ENCODE measurements at places on chromosomes 7 and 10.

- DNase-seq, result no peak
Measured at GRCh38 chr7:123460616-123461015, 73.8 kb downstream of the IQUB start.

- peak; percentile 56 for DNase-seq
Measured at GRCh38 chr10:7410862-7411670, at the start of gene SFMBT2. Gene SFMBT2, minus strand, starts transcription at chr10:7411034. Its CDS starts 29,136 bp downstream, at chr10:7381898.

DNA sequence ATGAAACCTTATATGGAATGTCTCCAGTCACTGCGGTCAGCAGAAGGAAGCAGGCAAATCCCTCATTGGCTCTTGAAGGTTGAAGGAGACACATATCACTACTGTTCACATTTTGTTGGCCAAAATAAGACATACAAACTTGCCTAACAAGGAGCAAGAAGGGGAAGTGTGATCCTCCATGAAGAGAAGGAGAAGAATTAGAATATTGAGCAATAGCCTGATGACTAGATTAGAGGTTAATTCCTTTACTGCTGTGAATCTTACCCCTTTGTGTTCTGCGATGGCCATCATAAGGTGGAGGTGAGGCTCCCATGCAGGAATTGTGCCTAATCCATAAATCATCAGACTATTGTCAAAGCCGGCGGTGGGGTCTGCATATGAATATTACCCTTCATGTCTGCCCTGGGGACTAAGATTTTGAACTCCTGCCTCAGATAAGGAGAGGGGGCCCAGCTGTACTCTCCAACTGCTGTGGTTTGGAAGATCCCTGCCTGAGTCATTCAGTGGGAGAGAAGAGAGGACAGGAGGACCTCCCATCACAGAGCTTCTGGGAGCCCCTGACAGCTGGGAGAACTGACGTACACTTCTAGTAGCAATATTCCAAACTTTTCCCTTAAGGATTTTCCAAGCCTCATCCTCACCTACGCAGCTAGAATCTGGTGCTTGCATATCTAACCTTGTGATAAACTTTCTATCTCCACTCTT lies 398.5 kb downstream of the REEP3 start:
- no peak for DNase-seq

DNA sequence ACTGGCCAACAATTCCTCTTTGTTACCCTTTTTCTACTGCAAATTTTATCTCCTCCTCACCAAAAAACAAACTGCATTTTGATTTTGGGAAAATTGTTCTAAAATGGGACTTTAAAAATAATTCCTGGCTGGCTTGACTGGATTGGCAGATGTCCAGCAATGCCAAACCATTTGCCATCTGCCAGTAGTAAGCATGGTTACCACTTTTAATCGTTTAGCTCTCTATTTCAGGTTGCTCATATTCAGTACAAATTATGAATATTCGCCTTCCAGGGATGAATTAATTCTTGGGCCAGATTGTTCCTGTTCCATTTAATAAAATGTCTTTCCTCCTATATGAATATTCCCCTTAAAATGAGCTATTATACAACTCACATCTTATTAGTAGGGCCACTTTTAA lies 35.7 kb downstream of the SMNDC1 start:
- no peak for DNase-seq

DNA sequence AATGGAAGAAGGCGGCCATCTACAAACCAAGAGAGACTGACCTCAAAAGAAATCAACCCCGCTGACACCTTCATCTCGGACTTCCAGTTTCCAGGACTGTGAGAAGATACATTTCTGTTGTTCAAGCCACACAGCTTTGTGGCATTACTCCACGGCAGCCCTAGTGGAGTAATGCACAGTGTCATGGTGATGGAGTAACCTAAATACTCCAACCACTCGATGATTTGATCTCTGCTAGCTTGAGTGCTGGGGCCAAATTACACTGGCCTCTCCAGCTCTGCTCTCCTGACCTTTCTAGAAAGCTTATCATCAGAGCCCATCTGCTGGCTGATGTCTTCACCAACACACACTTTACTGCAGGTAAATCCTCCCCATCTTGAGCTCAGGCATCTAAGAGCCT lies 52.2 kb downstream of the GALNT17 start:
- no peak for DNase-seq

GRCh38 chr10:30818854-30819253 lies 189.3 kb upstream of the LYZL2 start:
- DNase-seq, result no peak

DNA sequence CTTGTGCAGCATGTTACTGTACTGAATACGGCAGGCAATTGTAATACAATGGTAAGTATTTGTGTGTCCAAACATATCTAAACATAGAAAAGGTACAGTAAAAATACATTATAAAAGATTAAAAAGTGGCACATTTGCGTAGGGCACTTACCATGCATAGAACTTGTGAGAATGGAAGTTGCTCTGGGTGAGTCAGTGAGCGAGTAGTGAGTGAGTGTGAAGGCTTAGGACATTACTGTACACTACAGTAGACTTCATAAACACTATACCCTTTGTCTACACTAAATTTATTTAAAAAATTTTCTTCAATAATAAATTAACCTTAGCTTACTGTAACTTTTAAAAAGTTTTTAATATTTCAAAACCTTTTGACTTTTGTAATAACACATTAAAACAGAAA lies 37.5 kb downstream of the BPGM start:
- DNase-seq, result no peak

- no peak for DNase-seq
Measured at GRCh38 chr10:53754596-53755250, 982.1 kb upstream of the MBL2 start.

- DNase-seq, result no peak
Measured at GRCh38 chr7:107069457-107069856, 25.0 kb downstream of the PRKAR2B start.

DNA sequence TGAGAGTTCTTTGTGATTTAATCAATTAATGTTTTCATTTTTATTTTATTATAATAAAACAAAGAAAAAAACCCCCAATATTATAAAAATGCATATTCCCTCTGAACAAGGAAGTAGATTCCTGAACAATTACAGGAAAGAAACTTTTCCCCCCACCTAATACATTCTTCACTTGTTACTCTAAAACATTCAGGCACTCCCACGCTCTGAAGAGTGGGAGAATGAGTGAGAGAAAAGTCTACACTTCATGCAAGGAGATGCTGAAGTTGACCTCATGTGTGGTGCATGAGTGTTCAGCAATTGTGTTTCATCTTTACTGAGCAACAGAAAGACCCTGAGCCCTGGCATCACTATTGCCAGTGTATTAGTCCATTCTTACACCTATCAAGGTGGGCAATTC lies 244.2 kb upstream of the IGFBP3 start:
- no peak for DNase-seq

- no peak for DNase-seq
Measured at GRCh38 chr7:44348300-44348699, 22.9 kb upstream of the CAMK2B start.

GRCh38 chr7:20201380-20201779 lies 15.8 kb downstream of the MACC1 start:
- DNase-seq, result no peak

DNA sequence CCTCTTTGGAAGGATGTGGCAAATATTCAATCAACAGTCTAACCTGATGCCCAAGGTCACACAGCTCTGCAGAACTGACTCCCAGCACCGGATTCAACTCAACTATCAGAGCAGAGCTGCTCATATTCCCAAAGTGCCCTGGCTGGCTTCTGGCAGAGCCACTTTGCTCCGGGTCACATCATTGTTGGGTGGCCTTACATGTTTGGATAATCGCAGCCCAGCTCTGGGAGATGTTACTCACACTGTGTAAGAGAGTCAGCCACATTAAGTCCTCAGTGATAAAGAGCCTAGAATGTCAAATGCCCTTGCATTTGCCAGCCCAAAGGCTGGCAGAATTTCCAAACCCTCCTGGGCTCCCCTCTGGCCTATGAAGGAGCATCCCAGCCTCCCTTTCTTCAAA lies 79.8 kb upstream of the PDE1C start:
- DNase-seq, result no peak

DNA sequence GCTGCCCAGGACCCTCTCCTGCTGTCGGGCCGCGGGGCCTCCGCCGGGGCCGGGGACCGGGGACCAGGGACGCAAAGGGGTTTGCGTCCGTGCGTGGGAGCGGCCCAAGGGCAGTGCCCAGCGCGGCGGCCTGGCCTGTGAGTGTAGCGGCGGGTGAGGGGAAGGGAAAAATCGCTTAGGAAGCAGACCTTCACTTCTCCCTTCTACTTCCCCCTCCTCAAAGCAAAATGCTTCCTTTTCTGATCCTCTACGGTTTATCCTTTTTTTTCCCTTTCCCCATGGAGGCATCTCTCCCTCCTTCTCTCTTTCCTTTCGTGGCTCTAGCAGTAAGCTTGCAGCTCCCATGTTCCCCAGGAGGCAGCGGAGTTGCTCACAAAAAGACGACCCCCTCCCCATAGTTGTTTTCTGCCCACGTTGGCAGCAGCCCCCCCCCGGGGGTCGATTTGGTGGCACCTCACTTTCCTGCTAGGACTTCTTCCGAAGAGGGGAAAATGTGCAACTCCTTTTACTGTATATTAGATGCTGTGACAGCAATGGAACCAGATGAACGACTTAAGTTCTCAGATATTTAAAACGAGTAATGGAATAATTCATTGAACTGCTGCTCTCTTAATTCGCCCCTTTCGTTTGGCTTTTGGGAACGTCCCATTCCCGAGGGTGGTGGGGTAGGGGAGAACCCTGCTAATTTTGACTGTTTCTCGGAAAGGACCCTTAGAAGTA lies 724 bp downstream of the CAPZA2 start:
- DNase-seq, result no peak

GRCh38 chr7:17131060-17131345 lies 167.4 kb upstream of the AHR start:
- DNase-seq, result no peak

- DNase-seq, result peak; percentile 4
Measured at GRCh38 chr7:148773334-148773733, 74.6 kb downstream of the CUL1 start.

- no peak for DNase-seq
Measured at GRCh38 chr10:96758423-96758822, 38.1 kb upstream of the PIK3AP1 start.

DNA sequence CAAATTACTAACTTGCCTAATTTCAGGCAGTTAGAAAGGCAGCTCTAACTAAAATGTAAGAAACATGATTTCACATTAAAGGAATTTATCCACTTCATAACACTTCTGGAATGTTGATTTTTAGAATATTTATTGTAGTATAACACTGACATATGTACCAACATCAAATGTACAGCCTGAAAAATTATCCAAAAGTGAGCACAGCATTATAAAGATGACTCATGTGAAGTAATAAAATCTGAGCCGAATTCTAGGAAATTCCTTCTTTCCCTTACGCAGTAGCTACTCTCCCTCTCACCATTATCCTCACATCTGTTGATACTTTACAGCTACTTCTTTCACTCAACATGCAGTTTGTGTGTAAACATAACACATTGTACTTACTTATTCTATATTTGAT lies 610.6 kb downstream of the ZWINT start:
- DNase-seq, result no peak

GRCh38 chr10:14017467-14017866 lies 313.3 kb downstream of the FRMD4A start:
- DNase-seq, result no peak
